ENCODE measurements at places on chromosomes 16 and 17.

DNA sequence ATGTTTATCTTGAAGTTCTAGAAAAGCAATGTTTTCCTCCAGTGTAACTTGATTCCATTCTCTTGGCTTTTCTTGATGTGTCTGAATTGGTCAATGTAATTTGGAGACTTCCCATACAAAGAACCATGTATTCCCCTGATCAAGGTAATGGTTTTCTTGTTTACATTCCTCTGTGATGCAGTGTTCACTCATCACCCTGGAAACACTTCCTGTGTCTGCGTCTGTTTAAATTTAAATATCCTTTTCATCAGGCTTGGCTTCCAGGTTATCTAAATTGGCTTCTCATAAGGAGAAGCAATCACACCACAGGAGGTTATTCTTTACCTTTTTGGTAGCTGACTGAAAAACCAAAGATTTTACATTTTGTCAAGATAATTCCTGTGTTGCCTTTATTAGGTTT, 237.3 kb upstream of the WSCD1 start:
- DNase-seq: no peak

DNA sequence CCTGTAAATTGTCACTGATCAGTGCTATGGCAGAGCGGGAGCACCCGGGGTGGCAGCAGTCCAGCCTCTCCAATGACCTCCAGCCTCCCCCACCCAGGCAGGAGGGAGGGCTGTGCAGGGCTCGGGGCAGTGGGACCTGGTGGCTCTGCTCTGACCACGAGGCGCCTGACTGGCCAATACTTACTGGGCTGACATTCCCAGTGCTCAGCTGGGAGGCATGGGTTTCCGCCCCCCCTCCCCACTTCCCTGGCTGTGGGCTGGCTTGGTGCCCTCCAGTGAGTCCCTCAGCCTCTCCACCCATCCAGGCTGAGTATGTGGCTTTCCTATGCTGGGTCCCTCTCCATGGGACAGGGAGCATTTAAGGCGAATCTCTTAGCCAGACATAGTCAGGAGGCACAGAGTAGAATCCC, 2.7 kb downstream of the SOCS3 start:
- DNase-seq: no peak

DNA sequence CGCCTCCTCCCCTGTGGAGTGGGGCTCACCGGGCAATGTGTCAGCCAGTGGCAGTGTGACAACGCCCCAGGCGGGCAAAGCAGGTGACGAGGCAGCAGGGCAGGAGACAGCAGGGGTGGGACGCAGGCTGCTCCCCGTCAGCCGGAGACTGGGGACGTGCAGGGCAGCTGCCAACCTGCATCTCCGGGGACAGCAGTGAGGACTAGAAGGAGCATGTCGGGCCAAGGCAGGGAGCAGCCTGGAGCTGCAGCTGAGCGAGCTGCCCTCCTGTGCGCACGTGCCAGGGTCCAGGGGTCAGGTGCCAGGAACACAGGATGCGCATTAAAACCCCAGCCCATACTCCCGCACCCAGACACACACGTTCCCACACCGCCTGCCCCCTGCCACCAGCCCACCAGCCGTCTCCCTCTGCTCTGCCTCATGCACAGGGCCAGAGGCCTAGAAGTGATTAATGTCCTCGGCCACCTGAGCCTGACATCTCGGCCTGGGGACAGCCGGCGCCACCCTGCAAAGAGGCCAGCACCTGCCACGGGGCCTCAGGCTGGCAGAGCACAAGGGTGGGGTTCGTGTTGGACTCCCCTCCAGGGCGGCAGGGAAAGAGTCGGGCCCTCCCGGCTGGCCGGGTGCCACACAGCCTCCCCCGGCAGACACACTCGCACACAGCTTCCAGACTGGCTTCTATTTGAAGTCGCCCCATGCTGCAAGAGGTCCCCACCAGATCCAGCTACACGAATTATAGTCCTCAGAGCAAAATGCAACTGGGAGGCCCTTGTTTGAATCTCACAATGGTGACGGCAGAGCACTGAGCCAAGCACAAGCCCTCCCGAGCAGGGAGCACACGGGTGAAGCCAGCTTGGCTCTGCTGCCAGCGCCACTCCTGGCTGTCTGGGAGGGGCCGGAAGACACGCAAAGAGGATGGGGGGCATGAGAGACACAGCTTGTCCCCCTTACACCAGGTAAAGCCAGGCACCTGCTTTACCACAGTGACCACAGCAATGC, 90.4 kb downstream of the RBFOX3 start:
- no peak for DNase-seq

DNA sequence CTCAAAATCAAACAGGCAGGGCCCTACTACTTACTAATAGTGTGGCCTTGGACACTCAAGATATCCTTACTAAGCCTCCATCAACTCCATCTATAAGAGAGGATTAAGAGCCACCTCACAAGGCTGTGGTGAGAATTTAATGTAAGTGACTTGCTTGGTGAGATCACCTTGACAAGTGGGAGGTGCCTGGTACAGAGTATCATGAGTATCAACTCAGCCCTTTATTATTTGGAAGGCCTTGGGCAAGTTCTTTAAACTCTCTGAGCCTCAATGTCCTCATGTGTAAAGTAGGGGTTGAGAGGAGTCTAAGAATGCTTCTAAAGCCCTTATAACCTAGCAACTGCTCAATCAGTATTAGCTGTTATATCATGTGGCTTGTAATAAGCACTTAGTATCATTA, 15.0 kb downstream of the THUMPD1 start:
- DNase-seq: no peak

- no peak for DNase-seq
These were observed 17.0 kb upstream of the KRT20 start for GRCh38 chr17:40901981-40902474.

DNA sequence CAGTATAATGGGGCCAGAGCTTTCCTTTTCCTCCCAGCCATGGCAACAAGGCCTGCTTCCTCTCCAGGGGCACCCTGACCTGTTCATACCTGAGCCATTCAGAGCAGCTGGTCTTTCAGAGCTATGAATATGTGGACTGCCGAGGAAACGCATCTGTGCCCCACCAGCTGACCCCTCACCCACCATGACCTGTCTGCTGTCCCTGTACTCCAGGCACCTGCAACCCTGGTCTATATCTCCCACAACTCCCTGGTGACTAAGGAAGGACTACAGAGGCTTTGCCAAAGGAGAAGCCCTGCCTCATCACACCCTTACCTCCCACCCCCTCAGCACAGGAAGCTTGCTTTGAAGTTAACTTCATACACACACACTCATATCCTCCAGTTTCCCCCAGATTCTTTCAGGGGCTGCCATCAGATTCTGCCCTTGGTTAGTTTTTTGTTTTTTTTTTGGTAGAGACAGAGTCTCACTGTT, 6.0 kb downstream of the TMEM106A start:
- DNase-seq: no peak

DNA sequence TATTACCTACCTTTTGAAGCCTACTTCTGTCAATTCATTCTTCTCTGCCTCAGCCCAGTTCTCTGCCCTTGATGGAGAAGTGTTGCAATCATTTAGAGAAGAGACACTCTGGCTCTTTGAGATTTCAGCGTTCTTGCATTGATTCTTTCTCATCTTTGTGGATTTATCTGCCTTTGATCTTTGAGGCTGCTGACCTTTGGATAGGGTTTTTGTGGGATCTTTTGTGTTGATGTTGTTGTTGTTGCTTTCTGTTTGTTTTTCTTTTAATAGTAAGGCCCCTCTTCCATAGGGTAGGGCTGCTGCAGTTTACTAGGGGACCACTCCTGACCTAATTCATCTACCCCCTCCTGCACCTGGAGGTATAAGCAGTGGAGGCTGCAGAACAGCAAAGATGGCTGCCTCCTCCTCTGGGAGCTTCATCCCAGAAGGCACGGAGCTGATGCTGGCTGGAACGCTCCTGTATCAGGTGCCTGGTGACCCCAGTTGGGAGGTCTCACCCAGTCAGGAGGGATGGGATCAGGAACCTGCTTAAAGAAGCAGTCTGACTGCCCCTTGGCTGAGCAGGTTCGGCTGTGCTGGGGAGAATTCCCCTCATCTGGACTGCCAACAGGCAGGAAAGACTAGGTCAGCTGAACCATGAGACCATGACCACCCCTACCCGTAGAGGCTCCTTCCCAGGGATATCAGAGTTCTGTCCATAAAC, 28.0 kb downstream of the NFATC3 start:
- no peak for DNase-seq

- DNase-seq: no peak
These were observed 33.0 kb upstream of the PMP22 start for GRCh38 chr17:15298176-15298575.

DNA sequence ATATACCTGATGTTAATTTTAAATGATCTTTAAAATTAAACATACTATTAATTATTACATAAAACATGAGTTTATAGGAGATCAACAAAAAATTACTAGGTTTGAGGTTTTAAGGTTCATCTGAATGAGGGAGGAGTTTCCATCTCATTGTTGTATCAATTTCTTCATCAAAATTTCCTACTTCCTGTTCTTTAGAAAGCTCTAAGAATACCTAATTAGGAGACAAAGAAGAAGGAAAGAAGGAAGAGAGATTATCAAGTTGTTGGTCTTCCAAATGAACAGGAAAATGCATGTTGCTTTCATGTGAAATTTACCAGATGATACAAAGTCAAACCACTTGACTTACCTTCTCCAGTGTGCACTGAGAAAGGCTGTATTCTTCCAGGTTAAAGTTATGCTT, 18.1 kb upstream of the ABCA9 start:
- DNase-seq: no peak

- DNase-seq: no peak
These were observed 53.4 kb downstream of the RBFOX3 start for GRCh38 chr17:79557276-79558090.
